HS-27A (cell line): ENCODE measurements at places on chromosomes 4 and X.

GRCh38 chr4:166838975-166839614 is 395.2 kb downstream of the SPOCK3 start:
- no peak for DNase-seq

GRCh38 chr4:73743795-73744194 is 3.4 kb downstream of the CXCL8 start:
- no peak for DNase-seq

DNA sequence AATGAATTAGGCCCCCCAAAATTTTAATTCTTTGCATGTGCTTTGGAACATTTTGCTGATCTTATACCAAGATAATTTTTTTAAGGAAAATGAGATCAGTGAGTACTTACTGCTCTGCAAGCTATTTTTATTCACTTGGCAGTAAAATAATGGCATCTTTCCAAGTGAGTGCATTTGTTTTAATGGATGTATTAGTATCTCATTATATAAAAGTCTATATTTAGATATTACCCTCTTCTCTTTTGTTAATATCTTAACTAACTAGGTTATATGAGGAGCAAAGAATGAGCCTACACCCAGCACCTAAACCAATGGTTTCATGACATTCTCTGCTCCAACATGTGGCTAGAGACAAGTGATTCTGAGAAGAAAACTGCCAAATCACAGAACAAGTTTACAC is 21.1 kb upstream of the ARAF start:
- no peak for DNase-seq

DNA sequence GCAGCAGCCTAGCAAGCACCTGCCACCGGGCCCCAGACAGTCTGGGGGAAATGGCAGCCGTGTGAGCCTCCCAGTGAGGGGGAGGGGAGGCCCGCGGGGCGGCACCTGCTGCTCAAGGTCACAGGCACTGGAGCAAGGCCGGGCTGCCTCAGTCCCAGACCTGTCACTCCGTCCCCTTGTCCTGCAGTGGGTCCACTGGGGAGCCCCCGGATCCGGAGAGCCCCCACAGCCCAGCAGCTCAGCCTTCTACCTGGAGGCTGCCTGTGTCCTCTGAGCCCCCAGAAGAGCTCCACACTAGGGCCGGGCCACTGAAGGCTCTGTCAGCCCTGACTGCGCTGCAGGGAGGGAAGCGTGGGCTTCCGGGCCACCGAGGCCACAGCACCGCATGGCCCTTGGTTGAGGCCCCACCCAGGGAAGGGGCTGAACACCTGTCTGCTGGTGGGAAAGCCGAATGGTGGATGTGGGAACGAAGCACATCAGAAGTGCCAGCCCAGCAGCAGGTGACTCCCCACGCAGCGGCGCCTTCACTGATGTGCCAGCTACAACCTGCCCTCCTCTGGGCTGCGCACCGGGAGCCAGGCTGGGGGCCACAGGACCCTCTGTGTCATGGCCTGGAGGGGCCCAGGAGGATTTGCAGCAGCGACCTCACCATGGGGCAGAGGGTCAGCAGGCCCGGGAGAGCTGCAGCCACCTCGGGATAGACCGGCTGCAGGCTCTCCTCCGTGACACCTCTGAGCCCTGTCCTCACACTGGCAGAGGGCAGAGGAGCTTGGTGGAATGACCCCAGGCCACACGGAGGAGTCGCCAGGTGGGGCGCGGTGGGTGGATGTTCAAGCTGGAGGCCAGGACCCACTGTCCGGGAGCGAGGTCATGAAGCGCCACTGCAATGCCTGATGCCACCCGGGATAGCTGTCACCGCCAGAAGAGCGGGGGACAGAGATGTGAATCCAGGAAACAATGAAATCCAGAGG is 35.0 kb upstream of the MXD4 start:
- no peak for DNase-seq

GRCh38 chr4:4420421-4420820 is 33.5 kb downstream of the NSG1 start:
- no peak for DNase-seq

DNA sequence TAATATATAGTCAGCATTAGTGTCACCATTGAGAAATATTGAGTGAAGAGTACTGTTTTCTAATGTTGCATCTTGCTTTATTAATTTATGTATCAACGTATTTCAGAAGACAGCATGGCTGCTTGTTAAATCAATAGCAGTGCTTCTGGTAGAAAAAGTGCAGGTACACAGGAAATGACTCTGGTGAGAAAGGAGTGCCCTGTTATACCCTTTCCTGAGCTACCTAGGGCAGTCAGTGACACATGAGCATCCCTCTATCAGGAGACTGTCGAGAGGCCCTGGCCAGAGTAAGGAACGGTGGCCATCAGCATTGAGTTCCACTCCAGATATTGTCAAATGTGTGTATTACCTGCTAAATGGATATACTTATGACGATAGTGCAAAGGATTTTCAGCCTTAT is 42.1 kb downstream of the SCML1 start:
- no peak for DNase-seq

DNA sequence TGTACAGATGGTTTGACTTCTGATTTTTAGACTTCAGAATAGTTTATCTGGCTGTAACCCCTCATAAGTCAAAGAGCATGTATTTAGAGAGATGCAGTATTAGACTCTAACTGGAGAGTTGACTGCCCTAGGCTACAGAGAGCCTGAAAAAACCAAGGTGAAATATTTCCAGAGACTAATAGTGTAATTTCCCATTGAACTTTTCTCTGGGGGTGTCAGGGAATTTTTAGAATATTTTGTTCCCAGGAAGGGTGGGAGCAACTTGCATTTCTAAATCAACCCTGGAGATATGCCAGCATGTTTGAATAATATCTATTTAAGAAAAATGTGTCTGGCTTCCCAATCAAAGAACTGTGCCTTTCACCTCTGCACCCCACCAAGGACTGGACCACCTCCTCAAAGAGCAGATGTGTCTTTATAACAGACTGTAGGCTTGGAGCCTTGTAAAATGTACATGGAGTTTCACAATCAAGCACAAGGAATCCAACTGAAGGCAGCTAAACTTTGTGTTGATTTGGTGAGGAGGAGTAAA is 2.0 kb downstream of the ANXA3 start:
- DNase-seq, result no peak
